Activated CD8-positive, alpha-beta T cell treated with anti-CD3 and anti-CD28 coated beads, Interleukin-2, amount 10 ng/mL, durations not matched to agents 7 days and 5 days (primary cell): ENCODE measurements at places on chromosomes 2 and 18. TPM values are rescaled to one million over a fixed set of nuclear protein-coding genes. Genes with fewer than 3 reads are reported as not detected.

Gene CCBE1
- total RNA-seq, result not detected

DNA sequence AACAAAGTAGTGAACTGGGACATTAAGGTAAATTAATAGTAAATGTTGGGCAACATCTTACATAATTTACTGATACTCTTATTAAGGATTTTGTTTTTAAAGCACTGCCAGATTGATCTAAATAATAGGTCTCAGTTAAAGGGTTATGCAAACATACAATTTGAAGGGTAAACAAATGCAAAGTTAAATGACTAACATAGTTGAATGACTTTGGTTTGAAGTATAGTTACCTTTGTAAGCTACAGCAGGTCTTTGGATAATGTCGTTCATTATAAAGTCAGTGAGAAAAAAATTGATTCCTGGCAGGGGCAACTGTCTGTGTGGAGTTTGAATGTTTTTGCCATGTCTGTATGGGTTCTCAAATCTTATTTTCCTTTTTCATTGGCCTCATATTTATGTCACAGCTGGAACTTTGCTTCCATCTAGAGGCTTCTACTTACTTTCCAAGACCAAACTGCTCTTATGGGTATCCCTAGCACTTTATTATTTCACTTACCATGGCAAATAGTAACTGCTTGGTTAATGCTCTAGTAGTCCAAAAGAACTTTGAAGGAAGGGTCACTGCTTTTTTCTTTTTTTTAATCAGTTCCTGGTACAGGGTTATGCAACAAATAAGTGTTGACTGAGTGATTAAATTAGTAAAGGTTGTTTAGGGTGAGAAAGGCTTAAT is 107.8 kb downstream of the NBEAL1 start:
- no peaks in the 10 kb centered on the region for H3K4me1 ChIP-seq
- H3K27me3 ChIP-seq, result no peaks in the 10 kb centered on the region
- H3K36me3 ChIP-seq, result peaks cover 6% of the 10 kb centered on the region

DNA sequence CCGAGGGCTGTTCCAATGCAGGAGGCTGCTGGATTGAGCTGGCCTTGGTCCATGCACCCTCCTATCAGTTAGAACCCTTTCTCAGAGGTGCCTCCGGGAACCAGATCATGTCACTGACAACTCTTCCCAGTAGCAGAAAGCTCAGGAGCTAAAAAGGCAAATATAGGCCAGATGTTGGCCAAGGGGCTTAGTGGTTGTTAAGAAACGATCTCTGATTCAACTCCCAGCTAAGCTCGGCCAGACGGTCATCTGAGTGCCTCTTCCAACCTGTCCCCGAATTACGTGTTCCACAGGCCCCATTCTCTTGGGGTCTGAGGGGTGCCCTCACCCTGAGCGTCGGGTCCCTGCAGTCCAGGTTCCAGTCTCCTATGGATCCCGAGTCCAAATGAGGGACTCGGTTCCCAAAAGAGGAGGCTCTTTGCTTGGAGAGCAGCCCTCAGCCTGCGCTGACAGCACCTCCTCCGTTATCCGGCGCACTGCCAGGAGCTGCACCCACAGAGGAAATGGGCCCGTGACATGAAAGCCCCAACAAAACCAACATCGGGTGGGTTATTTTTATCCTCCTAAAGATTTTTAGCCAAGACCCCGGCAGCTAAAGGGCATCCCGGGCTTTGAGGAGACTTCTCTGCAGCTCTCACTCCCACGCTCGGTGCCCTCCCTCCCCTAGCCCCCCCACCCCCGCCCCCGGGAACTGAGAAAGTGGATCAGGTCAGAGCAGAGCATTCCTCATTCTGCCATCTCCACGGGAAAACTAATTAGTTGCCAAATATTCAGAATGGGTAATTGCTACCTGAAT is 106.6 kb upstream of the ID2 start:
- peak; percentile 75 for DNase-seq
- H3K4me1 ChIP-seq, result peaks cover 52% of the 10 kb centered on the region
- peak overlapping the region; percentile 3 for H3K27ac ChIP-seq
- peak overlapping the region; percentile 65 for H3K4me3 ChIP-seq
- H3K36me3 ChIP-seq, result no peaks in the 10 kb centered on the region
- H3K27me3 ChIP-seq, result peaks cover 14% of the 10 kb centered on the region

Gene REG1A
- total RNA-seq, result not detected

- no peak overlapping the region for H3K27ac ChIP-seq
- no peaks in the 10 kb centered on the region for H3K4me1 ChIP-seq
- peaks cover 12% of the 10 kb centered on the region for H3K27me3 ChIP-seq
- no peak for DNase-seq
- H3K36me3 ChIP-seq, result no peaks in the 10 kb centered on the region
- no peak overlapping the region for H3K4me3 ChIP-seq
These were observed 97.1 kb downstream of the TEX51 start for GRCh38 chr2:126995621-126996377.

Gene NEMP2
- total RNA-seq, result 18.4 TPM

- peaks cover 6% of the 10 kb centered on the region for H3K27me3 ChIP-seq
- H3K27ac ChIP-seq, result no peak overlapping the region
- H3K4me3 ChIP-seq, result no peak overlapping the region
- H3K4me1 ChIP-seq, result peaks cover 13% of the 10 kb centered on the region
- DNase-seq, result no peak
- H3K36me3 ChIP-seq, result no peaks in the 10 kb centered on the region
These were observed 69.6 kb upstream of the RMDN2 start for GRCh38 chr2:37855283-37856041.

Gene LAMA3
- 1.4 TPM for total RNA-seq

- H3K27ac ChIP-seq, result no peak overlapping the region
- H3K27me3 ChIP-seq, result peaks cover 2% of the 10 kb centered on the region
- no peaks in the 10 kb centered on the region for H3K36me3 ChIP-seq
- no peak overlapping the region for H3K4me3 ChIP-seq
- peaks cover 5% of the 10 kb centered on the region for H3K4me1 ChIP-seq
These were observed 53.1 kb upstream of the ZEB2 start for GRCh38 chr2:144572977-144573376.

GRCh38 chr18:31723990-31724711 is 36.5 kb downstream of the SLC25A52 start:
- H3K36me3 ChIP-seq, result no peaks in the 10 kb centered on the region
- peak overlapping the region; percentile 64 for H3K4me3 ChIP-seq
- DNase-seq, result no peak
- H3K27ac ChIP-seq, result no peak overlapping the region

Gene SCN9A
- total RNA-seq, result not detected

- no peak overlapping the region for H3K4me3 ChIP-seq
- no peaks in the 10 kb centered on the region for H3K27me3 ChIP-seq
- H3K36me3 ChIP-seq, result no peaks in the 10 kb centered on the region
- DNase-seq, result no peak
- no peak overlapping the region for H3K27ac ChIP-seq
These were observed 15.8 kb upstream of the SFXN5 start for GRCh38 chr2:73087311-73087710.

Gene PPP1R1C
- total RNA-seq, result not detected

DNA sequence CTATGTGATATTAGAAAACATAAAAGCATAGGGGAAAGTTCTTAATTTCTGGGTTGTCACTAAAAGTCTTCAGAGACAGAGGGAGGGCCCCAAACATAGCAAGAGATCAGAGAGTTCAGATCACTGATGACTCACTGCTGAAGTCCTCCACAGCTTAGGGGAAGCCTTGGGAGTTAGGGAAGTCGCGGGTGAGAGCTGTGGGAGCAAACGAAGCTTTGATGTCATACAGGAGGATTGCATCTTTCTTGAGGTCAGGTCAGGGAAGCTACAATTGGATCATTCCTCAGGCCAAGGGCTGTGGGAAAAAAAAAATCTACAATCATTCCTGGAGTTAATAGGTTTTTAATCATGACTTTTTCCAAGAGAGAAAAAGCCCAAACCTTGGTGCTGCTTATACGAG is 96.2 kb downstream of the COPS8 start:
- no peak overlapping the region for H3K27ac ChIP-seq
- H3K4me1 ChIP-seq, result no peaks in the 10 kb centered on the region
- no peak overlapping the region for H3K4me3 ChIP-seq
- DNase-seq, result no peak
- no peaks in the 10 kb centered on the region for H3K36me3 ChIP-seq

Gene GLI2
- 2.2 TPM for total RNA-seq

GRCh38 chr2:60898567-60898966 is 17.2 kb downstream of the REL start:
- H3K4me1 ChIP-seq, result peaks cover 5% of the 10 kb centered on the region
- H3K27ac ChIP-seq, result no peak overlapping the region
- H3K4me3 ChIP-seq, result no peak overlapping the region
- H3K36me3 ChIP-seq, result peaks cover 58% of the 10 kb centered on the region
- DNase-seq, result no peak
